Retinal pigment epithelial cell (primary cell): ENCODE measurements at places on chromosomes 3 and 15.

DNA sequence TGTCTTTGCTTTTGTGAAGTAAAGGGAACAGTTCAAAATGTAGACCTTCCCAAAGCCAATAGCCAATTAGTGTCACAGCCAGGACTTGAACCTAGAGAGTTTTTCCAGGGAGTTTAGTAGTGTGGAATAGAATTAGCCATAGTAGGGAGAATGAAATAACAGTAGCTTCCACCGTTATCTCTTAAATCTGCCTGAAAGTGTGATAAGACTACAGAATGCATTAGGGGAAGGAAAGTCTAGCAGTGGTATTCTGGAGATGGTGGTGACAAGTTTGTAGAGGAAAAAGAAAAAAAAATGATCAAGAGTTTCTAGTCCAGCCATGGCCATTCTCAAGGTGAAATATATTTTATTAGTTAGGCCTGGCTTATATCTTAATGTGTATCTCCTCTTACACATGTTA lies 13.8 kb downstream of the ATP11B start:
- no peak for DNase-seq

GRCh38 chr3:159803459-159803858 lies 185.2 kb upstream of the IL12A start:
- no peak for DNase-seq

DNA sequence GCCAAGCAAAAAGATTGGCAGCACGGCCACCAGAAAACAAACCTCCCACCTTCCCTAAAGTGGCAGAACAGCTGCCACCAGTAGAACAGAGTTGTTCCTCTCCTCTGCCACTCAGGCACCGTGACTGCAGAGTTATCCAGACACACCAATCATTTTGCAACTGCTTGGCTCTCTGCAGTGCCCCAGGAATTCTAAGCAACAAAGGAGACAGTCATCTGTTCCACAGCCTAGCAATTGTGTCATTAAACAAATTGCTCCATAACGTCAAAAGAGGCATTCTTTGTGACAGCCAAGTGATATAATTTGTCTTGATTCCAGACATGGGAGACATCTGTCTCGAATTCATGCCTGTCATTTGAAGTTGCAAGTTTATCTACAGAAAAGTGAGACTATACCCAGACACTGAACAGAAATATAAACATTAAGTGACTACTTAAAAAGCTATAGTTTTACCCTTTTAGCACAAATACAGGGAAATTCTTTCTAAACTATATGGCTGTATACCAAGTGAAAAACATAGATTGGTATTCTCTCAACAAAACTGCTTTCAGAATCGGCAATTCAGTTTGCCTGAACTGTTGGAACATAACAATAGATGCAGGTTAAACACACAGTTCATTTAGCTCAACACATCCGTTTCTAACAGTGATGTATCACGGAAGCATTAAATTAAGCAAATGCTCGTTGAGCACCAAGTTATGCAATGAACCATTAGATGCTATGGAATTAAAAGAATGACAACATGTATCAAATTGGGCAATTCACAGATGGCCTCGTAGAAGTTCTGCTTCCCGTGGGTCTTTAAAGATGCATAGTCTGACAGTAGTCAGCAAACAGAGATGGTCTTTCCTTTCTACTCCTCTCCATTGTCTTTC lies 281.3 kb downstream of the FGF12 start:
- DNase-seq: no peak

DNA sequence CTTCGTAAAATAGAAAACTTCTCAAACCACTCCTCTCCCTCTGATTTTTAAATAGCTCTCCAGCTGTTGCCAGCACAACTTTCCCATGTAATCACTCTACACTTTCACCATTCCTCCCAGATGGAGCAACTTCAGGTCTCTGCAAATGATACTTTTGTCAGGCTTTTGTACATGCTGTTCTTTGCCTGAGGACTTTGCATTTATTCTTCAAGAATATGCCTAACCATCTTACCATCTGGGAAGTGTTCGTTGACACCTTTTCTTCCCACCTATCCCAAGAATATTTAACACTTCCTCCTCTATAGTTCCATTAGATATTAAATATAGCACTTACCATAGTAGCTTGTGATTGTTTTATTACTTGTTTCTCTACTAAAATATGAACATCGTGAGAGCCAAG lies 703.7 kb downstream of the CADM2 start:
- no peak for DNase-seq

DNA sequence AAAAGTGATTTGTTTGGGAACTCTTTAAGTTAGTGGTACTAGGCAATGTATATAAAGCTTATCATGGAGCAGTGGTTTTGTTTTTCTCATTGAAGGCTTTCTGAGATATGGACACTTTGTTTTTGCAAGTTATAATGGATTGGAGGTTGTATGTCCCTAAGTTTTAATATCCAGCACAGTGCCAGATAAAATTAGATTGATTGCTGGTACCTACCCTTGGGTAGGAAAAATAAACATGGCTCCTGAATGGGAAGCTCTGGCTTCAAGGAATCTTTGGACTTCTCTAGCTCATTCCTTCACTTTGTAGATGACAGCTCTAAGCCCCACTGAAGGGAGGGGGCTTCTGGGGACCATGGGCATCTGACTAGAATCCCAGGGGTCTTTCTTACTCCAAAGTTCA lies 81.8 kb upstream of the SKOR1 start:
- DNase-seq: no peak

- no peak for DNase-seq
Observed at GRCh38 chr15:75620058-75620820, 5.3 kb downstream of the SNUPN start.

DNA sequence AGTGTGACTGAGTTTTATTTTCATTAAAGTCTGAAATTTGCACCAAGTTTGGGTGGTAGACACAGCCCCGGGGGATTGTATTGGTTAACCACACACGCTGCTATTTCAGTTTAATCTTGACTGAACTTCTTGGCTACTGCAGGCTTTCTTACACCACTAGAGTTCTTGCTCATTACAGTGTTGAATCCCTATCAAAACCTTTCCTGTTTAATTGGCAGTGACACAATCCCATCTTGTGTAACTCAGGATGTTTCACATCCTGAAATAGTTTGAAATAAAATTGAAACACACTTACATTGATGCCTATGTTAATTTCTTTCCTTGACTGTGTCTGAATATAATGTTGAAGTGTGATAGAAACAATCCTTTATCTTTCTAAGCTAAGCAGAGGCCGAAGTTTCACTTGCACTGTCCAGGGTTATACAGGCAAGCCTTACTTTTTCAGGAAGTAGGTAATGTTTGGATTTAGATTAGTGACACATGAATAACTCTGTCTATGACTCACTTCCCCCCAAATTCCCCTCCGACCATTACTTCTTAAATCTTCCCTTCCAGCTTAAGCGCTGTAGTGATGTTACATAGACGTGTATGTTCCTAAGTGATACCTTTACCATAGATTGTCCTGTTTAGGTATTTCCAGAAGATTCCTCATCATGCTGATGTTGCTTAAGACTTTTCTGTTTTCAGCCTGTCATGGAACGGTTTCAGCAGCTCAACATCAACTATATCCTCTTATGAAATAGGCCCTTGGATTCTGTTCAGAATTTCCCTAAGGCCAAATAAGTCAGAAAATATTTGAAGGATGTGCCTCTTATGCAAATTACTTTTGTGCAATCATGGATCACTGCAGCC lies 16.8 kb downstream of the ATG7 start:
- peak; percentile 56 for DNase-seq

DNA sequence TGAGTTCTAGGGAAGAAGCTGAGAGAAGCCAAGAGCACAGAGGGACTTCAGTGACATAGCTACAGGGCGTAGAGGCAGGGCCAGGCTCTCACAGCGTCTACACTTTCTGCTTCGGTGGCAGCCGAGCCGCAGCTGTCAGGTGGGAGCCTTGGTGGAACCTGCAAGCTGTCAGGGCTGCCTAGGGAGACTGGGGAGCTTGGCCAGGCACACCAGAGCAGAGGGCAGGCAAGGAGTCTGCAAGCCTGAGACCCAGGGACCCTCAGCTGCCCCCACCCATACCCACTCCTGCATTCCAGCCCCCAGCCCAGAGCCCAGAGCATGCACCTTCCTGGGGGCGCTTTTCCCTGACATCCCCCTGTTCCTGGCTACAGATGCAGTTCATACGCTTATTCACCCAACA lies 13.4 kb upstream of the KLF15 start:
- no peak for DNase-seq

DNA sequence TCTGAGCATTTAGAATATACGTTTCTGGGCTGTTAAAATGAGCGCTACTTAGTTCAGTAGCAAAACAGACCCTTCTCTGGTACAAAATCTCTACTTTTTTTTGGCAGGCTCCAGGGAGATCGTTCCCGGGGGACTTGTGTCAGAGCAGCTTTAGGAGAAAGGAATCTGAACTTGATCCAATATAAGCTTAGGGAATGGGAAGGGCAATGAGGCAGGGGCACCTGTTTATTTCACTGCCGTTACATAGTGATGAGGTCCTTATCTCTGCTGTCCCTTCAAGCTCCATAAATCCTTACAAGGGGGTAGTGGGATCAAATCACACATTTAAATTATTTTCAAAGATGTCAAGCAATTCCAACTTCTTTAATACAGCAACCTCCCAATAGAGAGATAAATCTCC lies 128.7 kb upstream of the BNIP2 start:
- DNase-seq: no peak

- DNase-seq: no peak
Observed at GRCh38 chr15:90871139-90871715, 2.8 kb downstream of the FURIN start.

- DNase-seq: no peak
Observed at GRCh38 chr15:93517176-93517575, 428.2 kb upstream of the RGMA start.

DNA sequence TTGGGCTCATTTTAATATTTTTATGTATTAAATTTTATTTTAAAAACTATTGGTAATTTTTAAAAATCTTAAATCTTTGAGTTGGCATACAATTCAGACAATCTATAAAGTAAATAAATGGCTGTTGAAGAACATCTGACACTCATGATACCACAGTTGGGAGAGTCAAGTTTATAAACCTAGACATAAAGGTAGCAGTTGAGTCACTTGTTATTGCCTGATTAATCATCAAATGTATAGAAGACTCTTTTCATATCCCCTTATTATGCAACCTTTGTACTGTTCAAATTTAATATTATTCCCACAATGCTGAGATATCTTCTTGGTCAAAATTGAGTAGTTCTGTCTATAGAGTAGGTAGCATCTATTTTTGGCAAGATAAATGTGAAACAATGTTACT lies 19.6 kb downstream of the PAQR9 start:
- no peak for DNase-seq

DNA sequence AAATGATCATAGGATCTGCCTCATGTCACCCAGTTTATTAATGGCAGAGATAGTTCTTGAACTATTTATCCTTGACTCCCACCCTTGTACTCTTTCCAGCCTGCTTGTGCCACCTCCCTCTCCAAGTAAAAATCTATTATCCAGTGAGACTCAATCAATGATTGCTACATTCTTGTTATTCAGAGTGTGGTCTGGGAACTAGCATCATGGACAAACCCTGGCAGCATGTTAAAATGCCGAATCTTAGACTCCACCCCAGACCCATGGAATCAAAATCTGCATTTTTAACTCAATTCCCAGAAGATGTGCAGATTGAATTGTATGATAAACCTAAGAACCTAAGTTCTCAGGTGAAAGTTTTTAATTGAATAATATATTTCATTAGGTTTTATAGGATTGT lies 34.7 kb upstream of the PYDC2 start:
- no peak for DNase-seq

DNA sequence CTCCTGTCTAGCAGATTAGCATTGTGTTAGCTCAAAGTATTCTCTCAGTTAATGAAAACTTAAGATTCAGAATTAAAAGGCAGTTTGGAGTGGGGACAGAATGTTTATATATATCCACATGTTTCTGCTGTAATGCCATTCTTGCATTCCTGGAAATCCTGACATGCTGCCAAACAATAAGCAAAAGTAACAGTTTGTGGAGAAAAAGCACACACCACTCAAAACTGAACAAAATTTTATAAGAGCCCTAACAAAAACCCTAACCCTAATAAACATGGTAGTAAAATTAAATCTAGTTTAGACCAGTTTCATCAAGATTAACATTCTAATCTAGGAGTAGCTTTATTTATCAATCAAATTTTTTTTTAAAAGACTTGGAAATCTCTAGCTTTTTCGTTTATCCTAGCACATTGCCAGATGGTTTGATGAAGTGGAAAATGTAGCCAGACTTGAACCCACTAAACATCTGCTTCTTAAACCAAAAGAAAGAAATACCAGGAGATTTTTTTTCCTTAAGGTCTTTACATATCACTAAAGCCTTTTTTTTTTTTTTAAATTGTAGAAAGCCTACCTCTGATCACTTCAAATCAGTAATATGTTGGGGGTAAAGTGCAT lies 3.7 kb downstream of the TCAIM start:
- peak; percentile 55 for DNase-seq

- no peak for DNase-seq
Observed at GRCh38 chr3:141225939-141226338, 5.7 kb upstream of the PXYLP1 start.

- no peak for DNase-seq
Observed at GRCh38 chr3:114336122-114336697, 42.4 kb downstream of the TIGIT start.

DNA sequence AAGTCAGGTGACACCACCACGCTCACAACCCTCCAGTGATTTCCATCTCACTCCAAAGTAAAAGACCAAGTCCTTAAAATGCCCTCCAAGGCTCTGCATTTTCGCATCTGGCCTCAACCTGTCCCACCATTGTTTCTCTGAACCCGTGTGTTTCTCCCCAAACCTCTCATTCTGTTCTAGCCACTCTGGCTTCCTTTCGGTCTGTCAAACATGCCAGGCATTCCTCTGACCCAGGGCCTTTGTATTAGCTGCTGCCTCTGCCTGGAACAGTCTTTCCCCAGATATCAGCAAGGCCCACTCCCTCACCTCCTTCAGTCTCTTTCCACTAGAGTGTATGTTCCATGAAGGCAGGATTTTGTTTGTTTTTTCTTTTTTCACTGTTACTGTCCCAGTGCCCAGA lies 16.0 kb downstream of the MAP2K5 start:
- DNase-seq: no peak

DNA sequence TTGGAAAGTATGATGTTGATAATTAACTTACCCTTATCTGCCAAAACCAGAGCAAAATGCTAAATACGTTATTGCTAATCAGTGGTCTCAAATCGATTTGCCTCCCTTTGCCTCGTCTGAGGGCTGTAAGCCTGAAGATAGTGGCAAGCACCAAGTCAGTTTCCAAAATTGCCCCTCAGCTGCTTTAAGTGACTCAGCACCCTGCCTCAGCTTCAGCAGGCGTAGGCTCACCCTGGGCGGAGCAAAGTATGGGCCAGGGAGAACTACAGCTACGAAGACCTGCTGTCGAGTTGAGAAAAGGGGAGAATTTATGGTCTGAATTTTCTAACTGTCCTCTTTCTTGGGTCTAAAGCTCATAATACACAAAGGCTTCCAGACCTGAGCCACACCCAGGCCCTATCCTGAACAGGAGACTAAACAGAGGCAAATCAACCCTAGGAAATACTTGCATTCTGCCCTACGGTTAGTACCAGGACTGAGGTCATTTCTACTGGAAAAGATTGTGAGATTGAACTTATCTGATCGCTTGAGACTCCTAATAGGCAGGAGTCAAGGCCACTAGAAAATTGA lies 59.7 kb downstream of the DCUN1D1 start:
- no peak for DNase-seq
